Renal pelvis (tissue), 12 donors: ENCODE measurements at places on chromosomes 7 and 10. TPM values are rescaled to one million over a fixed set of nuclear protein-coding genes. Genes with fewer than 3 reads are reported as not detected.

GIGYF1 gene
- 52.7 TPM for polyA plus RNA-seq

BEND7 gene
- 37.0 TPM for polyA plus RNA-seq

SPDYE5 gene
- polyA plus RNA-seq = 7.7 TPM

ADIRF gene
- 18.0 TPM for polyA plus RNA-seq

PRR15 gene
- 4.7 TPM for polyA plus RNA-seq

OGDHL gene
- 54.4 TPM for polyA plus RNA-seq

CLDN3 gene
- polyA plus RNA-seq = 69.6 TPM

CYP26C1 gene
- not detected for polyA plus RNA-seq

BAIAP2L1 gene
- 17.6 TPM for polyA plus RNA-seq

STRIP2 gene
- polyA plus RNA-seq = 5.2 TPM

ZNF282 gene
- polyA plus RNA-seq = 33.3 TPM

- DNase-seq = no peak
Observed at GRCh38 chr10:132827423-132827789, 41.5 kb upstream of the NKX6-2 start.

- DNase-seq = no peak
Observed at GRCh38 chr10:20327954-20328353, 511.7 kb downstream of the PLXDC2 start.

DNA sequence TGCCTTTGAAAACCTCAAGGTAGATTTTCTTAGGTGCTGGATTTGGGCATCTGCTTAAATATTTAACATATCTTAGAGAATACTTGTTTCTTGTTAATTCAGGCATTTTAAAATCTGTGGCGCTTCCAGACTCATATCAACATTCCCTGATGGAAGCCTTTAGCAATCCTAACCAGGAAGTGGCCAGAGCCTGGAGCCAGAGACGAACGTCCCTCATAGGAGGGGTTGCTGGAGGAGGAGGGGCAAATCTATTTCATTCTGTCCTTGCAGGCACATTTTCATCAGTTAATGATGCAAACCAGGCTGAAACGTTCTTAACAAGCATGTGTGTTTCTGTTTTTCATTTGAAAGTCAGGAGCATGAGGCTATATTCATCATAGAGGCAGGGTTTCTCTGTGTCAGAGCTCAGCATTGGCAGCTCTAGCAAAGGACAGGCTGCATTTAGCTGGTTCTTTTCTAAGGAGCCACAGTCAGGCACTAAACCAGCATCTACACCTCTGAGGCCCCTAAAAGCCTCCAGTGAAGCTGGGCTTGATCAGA, 17.8 kb upstream of the IFIT2 start:
- DNase-seq = peak; percentile 68

- DNase-seq = no peak
Observed at GRCh38 chr7:105244594-105244993, 144.1 kb downstream of the SRPK2 start.

DNA sequence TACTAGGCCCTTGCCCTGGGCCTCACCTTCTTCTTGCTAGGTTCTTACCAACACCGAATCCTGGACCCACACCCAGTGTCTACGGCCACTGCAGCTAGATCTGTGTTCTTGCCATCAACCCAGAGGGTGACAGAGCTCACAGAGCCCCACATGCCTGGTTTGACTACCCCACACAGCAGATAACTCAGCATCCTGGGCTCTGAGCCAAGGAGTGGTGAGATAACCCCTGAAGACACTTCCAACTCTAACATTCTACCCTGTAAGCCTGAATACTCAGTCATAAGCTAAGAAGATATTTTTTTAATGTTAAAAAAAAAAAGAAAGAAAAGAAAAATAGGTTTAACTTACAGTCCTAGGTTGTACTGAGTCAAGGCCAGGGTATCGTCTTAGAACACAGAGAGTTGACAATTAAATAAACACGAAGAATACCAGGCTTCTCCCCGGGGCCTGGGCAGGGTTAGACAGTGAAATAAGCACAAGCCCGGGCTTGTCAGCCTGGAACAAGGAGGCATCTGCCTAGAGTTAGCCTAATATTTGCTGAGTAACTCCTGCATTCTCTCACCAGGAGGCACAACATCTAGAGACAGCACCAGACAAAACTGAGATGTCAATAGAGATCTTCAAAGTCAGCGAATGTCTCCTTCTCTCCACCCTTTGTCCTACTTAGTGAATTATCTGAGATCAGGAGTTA, 556.5 kb upstream of the LRRN3 start:
- DNase-seq = no peak

DNA sequence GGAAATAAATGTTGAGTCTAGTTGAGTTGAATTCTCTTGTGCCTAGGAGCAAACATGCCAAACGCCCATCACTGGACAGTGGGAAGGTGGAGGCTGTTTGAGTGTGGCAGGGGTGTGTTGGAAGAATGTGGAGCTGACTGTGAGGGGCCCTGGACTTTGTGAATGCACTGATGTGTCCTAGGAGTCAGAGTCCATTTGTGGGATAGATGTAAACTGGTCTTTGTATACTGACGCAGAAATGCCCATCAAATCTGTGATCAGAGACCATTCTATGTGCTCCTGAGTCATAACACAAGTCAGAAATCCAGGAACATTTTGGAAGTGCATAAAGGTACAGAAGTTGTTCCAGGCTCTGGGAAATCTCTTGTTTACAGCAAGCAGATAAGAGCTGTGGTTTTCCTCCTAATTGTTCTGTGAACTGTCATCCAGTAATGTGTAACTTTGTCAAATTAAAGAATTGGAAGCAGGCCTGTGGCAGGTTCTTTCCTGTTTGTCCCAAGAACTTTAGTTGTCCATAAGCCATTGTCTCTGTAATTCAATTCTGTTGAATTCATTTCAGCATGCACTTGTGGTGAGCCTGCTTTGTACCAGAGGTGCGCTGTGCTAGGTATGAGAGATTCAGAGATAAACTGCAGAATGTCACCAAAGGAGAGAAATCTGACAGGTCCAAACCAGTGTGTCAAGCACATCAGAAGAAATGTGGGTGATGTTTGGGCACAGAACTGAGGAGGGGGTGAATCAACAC, 7.6 kb downstream of the PRXL2A start:
- no peak for DNase-seq

DNA sequence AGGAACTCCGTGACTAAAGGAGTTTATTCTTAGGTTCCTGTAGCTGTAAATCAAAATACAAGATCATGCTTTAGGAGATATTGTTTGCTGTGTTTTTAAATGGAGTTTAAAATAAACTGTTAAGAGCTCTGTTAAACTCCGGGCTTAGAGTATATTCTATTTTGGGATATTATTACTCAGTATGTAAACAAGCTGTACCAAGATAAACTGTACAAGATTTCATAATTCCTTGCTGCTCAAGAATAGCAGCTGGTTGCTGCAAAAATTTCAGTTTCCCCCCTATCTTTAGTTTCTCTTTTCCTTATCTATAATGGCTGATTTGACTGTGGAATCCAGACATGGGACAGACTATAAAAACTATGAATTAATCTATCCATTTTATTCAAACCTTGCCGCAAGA, 215.7 kb downstream of the HTR7 start:
- no peak for DNase-seq

- peak; percentile 67 for DNase-seq
Observed at GRCh38 chr7:138981332-138982203, at the start of gene KIAA1549. Gene KIAA1549 (minus strand): TSS chr7:138981389. CDS start chr7:138981269, 120 bp downstream.

DNA sequence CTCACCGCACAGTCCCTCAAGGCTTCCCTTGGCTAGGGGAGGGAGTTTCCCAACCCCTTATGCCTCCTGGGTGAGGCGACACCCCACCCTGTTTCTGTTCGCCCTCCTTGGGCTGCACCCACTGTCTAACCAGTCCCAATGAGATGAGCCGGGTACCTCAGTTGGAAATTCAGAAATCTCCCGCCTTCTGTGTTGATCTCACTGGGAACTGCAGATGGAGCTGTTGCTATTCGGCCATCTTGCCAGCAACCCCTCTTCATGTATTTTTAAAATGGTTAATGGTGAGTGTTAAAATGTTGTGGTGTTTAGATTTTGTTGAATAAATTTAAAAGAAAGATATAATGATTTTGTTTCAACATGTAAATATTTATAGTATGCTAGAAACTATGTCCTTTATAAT, 22.0 kb downstream of the UMAD1 start:
- DNase-seq = no peak

DNA sequence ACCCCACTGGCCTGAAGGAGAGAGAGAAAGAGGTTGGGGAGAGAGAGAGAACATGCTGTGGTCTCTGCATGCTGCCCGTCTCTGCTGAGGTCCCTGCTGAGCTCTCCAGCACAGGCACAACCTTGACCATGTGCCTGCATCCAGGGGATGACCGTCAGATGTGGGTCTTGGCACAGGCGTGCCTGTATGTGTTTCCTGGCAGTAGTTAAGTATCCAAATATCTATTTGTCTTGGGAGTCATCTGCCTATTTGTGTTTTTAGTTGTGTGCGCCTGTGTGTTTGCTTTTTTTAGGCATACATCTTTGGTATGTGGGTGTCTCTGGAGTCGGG, 1.9 kb upstream of the UNC5B start:
- DNase-seq = no peak

DNA sequence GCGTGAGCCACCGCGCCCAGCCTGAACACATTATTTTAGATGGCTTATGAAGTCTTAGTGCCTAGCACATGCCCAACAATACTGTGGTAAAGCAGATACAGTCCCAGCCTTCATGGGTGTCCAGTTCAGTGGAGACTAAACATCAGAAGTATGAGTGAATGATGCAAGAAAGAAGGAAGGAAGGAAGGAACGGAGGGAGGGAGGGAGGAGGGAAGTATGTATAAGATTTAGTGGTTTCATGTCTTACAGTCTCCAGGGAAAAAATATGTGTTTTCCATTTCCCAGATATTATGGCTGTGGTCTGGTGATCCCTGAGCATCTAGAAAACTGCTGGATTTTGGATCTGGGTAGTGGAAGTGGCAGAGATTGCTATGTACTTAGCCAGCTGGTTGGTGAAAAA, 2.9 kb downstream of the AS3MT start:
- DNase-seq = no peak

DNA sequence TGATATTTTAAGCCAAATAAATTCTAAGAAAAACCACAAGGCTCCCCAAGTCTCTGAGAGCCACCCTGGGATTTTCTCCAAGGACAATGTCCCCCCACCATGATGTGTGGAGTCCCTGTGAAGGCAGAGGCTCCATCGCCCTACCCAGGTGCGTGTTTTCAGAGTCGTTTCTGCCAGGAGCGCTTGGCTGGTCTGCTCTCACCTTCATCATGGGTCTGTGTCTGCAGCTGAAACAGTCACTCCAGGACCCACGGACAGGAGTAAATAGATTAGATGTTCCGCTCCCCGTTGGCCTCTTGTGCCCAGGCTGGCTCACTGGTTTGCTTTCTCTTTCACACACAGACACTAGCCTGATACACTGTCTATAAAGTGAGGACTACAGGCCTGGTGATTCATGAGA, 217.5 kb downstream of the SFMBT2 start:
- no peak for DNase-seq

GRCh38 chr7:140326116-140326928, 72.0 kb downstream of the SLC37A3 start:
- DNase-seq = peak; percentile 69

- no peak for DNase-seq
Observed at GRCh38 chr7:156606691-156607331, 33.8 kb upstream of the RNF32 start.

GRCh38 chr10:67819768-67820204, 18.2 kb downstream of the DNAJC12 start:
- no peak for DNase-seq

GRCh38 chr10:29534590-29534989, 100.2 kb downstream of the SVIL start:
- DNase-seq = no peak

DNA sequence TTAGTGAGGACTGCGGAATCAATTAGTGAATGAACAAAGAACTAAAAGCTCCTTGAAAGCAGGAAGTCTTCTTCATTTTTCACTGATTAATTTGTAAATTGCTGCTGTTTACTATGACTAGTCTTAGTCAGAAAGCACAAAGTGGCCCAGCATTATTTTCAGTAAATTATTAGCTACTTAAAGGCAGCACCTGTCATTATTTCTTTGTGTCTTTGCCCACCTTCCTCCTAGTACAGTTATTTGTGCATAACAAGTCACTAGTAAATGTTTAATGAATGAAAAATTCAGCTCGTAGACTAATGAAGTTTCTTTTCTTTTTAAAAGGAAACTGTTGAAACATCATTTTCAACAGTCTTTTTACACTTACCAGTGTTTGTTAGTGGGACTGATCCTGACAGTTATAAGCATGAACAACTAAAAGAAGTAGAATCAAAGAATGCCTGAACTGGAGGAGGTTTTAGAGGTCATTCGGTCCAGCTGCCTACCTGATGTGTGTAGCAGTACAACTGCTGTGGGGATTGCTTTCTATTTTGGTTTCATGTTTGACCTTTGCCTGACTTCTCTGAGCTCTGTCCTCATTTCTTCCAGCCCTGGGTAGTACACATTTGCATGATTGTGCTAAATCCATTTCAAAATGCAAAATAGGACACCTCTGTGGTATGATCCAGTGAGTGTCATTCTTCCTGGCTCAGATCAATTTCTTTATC, 140.0 kb upstream of the PHYHIPL start:
- DNase-seq = no peak

GRCh38 chr7:34752929-34753328, 94.9 kb downstream of the NPSR1 start:
- DNase-seq = no peak

DNA sequence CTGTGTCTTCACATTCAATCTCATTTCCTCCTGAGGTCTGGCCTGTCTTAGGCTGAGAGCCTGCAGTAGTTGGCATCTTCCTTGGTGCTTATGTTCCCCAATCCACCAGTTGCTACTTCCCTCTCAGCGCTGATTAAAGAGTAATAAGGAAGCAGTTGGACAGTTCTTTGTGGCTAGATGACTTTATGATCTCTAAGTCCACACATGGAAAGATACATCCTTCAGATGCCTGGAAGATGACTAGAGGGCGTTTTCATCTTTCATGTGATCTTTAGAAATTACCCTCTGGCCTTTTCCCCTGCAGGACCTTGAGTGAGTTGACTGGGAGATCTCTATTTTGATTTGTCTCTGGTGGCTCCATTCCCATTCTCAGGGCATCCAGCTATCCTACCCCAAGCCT, 204.5 kb downstream of the GRM3 start:
- no peak for DNase-seq

- peak; percentile 78 for DNase-seq
Observed at GRCh38 chr7:108146070-108146842, 16.1 kb upstream of the LAMB4 start.

DNA sequence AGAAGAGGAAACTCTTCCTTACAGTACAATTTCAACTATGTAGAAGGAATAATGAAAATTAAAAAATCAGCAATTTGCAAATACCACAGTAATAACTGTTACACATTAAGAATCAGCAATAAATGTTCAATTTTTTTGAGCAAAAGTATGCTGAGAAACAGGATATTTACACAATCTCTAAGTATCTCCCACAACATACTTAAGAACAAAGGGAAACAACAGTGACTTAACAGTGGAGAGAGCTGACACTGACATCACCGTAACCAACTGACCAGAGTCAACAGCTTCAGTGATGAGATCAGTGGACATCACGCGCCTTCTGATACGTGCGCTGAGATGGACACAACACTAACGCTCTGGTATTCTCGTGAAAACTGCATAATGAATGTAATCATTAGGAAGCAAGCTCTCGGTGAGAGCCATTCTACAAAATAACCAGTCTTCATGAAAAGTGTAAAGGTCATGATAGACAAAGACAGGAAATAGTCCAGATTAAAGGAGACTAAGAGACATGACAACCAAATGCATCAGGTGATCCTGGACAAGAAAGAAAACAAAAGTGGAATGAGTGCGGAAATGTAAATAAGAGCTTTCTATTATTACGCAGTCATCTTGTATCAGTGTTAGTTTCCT, 82.6 kb downstream of the PIP4K2A start:
- DNase-seq = no peak
